Ecto neural progenitor cell (in vitro differentiated cells): ENCODE measurements at places on chromosomes 6 and 20.

DNA sequence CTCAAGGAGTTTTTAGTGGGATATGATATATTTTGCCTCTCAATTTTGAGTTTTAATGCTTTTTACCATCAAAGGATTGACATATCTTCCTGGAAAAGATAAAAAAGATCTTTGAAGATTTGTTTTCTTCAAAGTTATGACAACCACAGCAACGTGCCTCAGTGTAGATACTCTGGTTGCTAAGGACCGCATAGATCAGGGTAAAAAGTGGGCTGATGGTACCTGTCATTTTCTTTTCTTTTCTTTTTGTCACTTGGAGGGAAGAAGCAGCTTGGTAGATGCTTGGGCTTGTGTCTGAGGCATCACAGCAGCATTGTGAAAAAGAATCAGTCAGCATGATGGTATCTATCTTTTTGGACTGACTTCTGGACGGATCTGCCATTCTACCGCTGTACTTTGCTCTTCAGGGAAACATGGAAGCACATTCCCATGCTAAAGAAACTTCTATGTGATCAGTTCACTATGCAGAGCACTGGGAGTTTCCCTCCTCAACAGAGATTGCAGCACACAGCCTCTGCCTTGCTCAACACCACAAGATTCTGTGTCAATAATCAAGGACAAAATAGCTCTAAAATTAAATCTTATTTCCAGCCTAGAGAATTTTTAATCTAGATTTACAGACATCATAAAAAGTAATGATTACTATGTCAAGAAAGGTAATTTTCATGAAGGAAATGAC lies 54.8 kb upstream of the SGK1 start:
- no peak for DNase-seq

DNA sequence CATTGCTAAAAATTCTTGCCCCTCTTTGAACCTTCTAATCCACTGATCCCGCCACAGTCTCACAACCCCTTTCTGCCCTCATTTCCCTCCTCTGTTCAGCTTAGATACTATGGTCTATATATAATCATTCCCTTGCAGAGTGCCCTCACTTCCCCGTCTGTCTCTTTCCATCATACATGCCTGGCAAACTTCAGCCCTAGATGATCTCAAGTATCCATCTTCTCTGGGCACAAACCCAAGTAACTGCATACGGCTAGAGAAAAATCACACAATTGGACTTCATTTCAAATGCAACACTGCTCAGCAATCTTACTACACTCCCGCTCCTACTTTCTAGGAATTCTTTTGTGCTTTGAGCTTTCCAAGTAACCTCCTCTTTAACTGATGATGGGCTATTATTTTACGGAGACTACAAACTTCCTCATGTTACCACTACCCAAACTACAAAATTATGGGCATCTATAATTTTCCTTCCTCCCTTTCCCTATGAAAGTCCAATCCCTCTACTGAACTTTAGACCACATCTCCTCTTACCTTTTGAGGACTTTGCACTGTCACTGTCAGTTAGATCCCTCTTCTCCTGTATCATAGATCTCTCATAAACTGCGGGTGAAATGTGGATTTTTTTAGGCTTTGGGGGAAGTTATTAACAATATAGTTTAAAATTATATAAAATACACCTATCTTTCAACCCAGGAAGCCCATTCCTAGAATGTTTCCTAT lies 135.6 kb downstream of the BTBD9 start:
- no peak for DNase-seq

- no peak for DNase-seq
Observed at GRCh38 chr6:30691208-30691847, 544 bp upstream of the NRM start.

GRCh38 chr6:42227173-42227850 lies 9.7 kb upstream of the MRPS10 start:
- DNase-seq: no peak

- DNase-seq: no peak
Observed at GRCh38 chr20:17833036-17833674, 133.4 kb downstream of the BANF2 start.

DNA sequence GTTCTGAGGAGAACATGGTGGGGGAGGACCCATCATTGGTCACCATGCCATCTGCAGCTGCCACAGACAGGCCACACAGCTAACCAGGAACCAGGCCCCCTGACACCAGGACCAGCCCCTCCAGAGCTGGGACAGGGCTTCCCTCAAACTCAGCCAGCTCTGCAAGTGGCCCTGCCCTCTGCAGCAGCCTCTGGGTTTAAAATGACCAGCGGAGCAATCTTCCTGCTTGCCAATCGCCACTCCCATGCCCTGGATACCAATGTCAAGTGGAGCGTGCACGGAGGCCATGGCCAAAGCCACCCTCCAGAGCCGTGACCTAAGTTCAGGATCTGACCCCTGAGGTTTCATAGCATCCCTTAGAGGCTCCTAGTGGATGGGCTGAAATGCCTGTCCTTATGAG lies 199.4 kb downstream of the SYNDIG1 start:
- no peak for DNase-seq

- DNase-seq: no peak
Observed at GRCh38 chr6:4747588-4747987, 28.6 kb upstream of the CDYL start.

GRCh38 chr20:45867819-45868176 lies 10.4 kb downstream of the ZSWIM3 start:
- no peak for DNase-seq

DNA sequence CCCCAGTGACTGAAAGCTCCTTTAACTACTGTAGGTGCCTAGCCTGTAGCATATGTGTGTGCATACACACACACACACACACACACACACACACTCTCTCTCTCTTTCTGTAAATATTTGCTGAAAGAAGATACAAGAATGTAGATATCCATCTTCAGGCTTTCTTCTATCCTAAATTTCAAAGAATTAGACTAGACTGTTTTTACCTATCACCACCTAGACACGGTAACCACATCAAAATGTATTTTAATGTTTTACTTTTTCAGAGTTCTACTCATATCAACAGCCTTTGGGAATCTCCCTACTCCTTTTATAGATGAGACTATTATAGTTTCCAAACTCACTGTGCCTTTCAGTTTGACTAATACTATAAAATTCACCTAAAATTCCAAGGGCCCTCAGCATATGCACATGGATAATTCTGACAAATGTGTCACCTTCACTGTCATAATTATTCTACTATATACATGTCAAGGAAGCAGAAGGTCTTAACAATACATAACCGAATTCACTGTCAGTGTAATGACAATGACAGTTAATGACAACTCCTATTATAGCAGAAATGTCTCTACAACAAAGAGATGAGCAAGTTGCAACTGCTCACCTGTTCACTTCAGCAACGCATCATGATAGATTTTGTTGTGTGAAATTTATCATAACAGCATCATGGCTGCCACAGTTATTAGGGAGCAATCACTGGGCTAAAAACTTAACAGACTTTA lies 236.5 kb downstream of the GMPR start:
- no peak for DNase-seq

- no peak for DNase-seq
Observed at GRCh38 chr6:101779051-101779844, 385.7 kb downstream of the GRIK2 start.

GRCh38 chr20:1402149-1402548 lies 9.3 kb upstream of the FKBP1A start:
- no peak for DNase-seq

- DNase-seq: no peak
Observed at GRCh38 chr6:157821342-157822033, 1.6 kb upstream of the SNX9 start.

- no peak for DNase-seq
Observed at GRCh38 chr20:63896264-63897105, 1.6 kb downstream of the DNAJC5 start.

- DNase-seq: no peak
Observed at GRCh38 chr6:79077715-79078074, 359 bp downstream of the PHIP start.

DNA sequence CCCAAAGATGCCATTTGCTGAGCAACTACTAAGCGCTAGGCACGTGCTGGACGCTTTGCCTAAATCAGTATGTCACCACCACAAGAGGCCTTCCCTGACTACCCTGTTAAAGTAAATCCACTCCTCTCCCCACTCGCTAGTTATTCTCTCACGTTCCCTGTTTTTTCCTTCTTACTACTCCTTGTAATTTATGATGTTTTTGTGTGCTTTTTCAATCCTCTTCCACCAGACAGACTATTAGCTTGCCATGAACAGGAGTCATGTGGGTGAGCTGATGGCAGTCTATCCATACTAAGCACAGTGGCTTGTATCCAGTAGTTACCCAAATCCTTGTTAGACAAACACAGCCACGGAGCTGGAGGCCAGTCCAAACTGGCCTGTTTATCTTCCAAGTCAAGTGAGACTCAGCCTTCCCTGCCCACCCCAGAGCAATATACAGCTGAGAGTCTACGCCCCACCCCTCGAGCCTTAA lies 41.2 kb downstream of the C6orf132 start:
- DNase-seq: no peak

DNA sequence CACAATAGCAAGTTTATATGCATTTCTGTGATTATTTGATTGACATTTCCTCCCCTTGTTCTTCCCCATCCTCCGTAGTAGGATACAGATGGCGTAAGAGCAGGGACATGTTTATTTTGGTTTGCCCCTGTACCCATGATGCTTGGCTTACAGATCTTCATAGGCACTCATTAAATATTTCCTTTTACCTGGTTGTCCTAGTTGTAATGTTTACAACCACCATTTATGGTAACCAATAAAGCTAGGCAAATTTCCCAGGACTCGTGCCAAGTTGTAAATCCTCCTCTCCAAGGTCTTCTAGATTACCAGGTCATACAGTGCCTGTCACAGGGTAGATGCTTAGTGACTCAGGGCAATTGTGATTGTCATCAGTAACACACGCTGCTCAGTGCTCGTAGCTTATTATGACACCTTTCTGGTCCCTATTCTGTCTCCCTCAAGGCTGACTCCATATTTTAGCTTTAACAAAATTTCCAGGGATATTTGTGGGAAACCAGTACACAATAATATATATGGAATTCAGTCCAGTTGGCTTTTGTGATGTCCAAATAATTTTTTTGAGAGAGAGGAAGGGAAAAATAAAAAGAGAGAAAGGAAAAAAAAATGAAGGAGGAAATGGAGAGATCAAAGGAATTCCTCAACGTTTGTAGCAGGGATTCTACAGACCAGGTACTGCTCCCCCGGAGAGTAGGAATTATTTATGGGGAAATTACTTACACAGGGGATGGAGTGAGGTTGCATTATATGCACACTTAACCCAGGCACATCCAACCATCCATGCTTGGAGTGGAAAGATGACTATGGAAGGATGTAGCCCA lies 24.6 kb downstream of the CYP24A1 start:
- DNase-seq: no peak

GRCh38 chr20:59448196-59448595 lies 147.8 kb downstream of the EDN3 start:
- DNase-seq: no peak

DNA sequence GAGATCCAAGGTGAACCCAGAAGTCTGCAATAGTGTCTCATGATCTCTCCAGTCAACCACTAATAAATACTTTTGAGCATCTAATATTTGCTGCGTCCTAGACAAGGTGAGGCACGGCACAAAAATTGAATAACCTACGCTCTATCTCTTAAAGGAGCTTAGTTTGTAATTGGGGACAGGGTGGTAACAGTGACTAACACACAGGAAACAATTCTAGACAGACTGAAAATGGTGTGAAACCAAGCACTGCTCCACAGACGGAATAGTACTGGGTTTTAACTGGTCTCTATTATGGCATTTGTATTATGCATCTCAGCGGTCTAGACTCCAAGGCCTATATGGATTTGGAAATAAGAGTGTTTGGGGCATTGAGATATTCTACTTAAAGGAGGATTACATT lies 120.1 kb downstream of the CLIC5 start:
- DNase-seq: no peak

GRCh38 chr20:60052322-60052721 lies 94.1 kb downstream of the CDH26 start:
- peak; percentile 11 for DNase-seq

- peak; percentile 71 for DNase-seq
Observed at GRCh38 chr6:41505122-41506049, 40.8 kb upstream of the FOXP4 start.

DNA sequence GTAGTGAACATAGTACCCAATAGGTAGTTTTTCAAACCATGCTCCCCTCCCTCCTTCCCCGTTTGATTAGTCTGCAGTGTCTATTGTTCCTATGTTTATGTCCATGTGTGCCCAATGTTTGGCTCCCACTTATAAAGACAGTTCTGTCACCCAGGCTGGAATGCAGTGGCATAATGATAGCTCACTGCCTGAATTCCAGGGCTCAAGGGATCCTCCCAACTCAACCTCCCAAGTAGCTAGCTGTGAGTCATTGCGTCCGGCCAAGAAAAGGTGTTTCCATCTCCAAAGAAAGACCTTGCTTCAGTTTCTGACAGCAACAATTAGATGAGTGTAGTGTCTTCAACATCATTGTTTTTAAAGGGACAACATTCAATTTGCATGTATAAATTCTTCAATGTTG lies 131.1 kb upstream of the CEP162 start:
- DNase-seq: no peak

- DNase-seq: no peak
Observed at GRCh38 chr6:53539561-53539960, 5.3 kb downstream of the GCLC start.

DNA sequence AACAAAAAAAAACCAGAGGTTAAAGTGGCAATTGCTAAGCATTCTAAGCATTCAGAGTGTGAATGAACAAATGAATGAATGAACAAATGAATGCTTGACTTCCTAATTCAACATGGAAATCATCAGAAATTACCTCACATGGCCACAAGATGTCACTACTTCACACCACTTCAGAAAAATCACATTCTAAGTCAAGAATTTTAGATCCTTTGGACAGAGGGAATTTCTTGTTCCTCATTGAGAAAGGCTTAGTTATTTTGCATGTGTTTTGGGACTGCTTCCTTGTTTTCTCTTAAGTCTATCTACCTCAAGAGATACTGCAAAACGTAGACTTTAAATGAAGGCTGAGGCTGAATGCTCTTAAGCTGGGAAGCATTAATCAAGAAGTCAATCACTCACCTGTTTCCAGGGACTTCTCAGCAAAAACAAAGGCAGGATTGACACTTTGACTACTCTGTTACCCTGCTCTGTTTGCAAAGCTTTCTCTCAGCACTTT lies 120.2 kb downstream of the MBOAT1 start:
- DNase-seq: no peak

- no peak for DNase-seq
Observed at GRCh38 chr6:24522228-24523176, 27.7 kb downstream of the ALDH5A1 start.
